ENCODE measurements at places on chromosomes 4 and X.

DNA sequence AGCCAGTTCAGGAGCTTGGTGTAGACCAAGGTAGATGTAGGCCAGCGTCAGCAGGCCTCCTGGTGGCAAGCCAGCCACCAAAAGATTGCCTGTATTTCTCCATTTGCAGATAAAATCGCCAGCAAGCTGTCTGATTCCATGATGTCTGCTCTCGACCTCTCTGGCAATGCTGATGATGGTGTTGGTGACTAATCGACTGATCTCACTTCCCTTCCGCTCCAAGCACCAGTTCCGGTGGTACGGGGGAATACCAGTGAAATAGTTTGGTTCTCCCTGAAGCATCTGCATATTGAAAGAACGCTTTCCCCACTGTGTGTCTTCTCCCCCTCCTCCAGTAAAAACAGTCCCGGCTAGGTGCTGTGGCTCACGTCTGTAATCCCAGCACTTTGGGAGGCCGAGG is 30.4 kb downstream of the GNL3L start:
- no peak for DNase-seq

- no peak for DNase-seq
Measured at GRCh38 chr4:102657206-102657605, 103.6 kb downstream of the MANBA start.

- DNase-seq: no peak
Measured at GRCh38 chr4:60721685-60722084, 478.4 kb upstream of the ADGRL3 start.

DNA sequence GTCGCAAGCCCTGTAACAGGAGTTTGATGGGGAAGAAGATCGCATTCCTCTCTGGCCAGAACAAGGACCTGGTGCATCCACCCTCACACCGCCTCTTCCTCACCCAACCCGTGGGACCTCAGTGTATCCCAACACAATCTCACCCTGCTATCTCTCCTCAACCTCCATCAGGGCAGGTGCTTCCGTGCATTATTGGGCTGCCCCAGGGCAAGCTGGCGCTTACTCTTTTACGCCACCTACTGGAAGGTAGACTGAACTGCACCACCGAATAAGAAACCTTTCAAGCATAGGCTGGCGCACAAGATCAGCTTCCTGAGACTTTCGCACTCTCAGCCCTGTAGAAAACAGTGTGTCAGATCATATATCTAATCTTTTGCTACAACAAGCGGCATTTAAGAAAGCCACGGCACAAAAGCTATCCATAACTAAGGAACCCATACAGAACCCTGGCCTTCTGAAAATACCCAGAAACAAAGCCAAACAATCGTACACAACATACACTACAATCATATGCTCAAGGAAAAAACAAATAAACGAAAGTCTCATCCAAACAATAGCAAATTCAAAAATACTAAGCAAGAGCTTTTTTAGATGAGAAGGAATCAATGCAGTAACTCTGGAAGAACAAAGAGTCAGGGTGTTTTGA is 209.3 kb downstream of the UGT8 start:
- peak; percentile 50 for DNase-seq

DNA sequence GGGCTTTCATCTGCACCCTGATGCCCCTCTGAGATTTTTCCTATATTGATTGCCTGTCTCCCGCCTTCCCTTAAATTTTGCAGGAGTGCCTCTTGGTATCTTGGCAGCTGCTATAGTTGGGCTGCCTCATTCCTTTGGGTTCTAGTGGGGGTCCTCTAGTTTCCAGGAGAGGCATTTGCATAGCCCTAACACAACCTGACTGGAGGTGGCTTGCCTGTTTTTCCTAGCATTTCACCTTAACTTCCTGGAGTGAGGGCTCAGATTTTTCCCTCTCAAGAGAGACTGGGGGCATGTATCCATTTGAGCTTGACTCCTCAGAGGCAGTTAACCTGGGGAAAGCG is 46.0 kb downstream of the UGT2A3 start:
- DNase-seq: no peak

DNA sequence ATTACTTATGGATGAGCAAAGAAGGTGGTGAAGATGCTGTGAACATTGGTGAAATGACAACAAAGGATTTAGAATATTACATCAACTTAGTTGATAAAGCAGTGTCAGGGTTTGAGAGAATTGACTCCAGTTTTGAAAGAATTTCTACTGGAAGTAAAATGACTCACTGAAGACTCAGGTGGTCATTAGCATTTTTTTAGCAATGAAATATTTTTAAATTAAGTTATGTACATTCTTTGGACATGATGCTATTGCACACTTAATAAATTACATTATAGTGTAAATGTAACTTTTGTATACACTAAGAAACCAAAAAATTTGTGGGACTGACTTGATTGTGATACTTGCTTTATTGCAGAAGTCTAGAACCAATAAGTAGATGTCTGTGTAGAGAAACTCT is 56.9 kb downstream of the USO1 start:
- DNase-seq: no peak

DNA sequence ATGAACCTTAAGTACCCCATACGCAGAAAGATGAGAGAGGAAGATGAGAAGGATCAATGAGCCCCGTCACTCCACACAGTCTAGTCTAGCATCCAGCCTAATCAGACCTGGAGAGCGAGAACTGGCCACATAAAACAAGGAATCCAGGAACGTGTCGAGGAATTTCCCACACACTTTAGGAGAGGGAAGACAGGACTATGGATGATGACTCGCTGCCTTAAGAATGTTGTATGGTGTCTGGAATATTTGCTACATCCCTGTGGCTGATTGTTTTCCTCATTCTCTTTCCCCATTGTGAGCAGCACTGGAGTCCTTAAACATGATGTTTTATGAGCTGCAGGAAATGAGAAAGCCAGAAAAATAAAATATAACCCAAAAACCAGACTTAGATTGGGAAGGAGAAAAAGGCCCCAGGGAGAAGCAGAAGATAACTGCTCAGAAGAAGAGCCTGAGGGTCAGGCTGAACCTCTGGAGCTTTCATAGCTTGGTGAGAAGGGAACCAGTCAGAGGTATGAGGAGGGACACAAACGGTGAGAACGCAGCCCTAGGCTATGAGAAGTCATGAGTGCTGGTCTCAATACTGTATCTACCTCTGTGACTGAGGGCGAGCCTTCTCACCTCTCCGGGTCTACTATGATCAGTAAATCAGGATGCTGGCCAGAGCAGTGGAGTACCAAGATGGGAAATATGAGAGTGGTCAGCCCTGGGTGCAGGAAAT is 139.5 kb upstream of the NOCT start:
- no peak for DNase-seq

DNA sequence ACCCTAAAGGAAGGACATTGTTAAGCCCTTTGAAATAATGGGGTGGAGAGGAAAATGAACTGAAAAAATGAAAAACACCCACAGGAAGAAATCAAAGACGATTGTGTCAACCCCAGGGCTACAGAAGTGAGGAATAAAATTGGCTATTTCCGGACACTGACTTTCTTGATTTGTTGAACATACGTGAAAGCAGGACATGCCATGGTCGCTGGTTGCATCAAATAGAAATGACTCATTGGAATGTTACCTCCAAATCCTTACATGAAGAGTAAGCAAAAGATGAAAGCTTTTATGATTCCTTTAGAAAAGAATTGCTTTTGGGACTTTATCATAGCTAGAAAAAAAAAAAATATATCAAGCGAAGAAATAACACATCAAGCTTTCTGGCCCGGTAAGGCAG is 75.3 kb downstream of the DCUN1D4 start:
- no peak for DNase-seq

DNA sequence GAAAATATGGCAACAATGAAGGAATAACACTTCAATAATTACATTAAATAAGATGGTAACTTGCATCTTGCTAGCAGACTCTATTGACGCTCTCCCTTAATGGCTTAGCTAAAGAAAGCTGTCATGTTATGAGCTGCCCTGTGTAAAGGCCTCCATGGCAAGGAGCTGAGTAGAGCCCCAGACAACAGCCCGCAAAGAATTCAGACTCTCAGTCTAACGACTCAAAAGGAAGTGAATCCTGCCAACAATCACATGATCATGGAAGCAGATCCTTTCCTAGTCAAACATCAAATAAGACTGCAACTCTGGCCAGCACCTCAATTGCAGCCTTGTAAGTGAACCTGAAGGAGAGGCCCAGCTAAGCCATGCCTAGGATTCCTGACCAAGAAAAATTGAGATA is 157.6 kb downstream of the MAB21L2 start:
- DNase-seq: no peak

DNA sequence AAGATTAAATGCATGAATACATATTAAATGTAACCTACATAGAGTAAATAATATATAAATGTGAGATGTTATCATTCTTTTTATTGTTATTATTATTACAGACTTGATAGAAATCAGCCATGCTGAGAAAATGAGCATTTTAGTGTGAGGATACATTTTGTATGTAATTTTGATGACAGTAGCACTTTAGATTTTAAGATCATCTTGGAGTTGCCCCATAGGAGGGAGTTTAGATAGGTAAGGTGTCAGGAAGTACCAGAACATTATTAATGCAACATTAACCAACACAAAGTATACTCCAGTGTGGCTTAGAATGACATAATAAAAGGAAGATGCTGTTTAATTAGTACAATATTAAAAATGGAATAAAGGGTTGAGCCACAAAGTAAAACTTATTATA is 8.4 kb downstream of the TMPRSS11A start:
- DNase-seq: no peak

GRCh38 chr4:47143261-47143660 is 111.9 kb downstream of the GABRB1 start:
- DNase-seq: no peak

- DNase-seq: no peak
Measured at GRCh38 chr4:113131136-113131535, 81.7 kb downstream of the ANK2 start.

- DNase-seq: no peak
Measured at GRCh38 chr4:70759627-70760026, 37.9 kb downstream of the RUFY3 start.

DNA sequence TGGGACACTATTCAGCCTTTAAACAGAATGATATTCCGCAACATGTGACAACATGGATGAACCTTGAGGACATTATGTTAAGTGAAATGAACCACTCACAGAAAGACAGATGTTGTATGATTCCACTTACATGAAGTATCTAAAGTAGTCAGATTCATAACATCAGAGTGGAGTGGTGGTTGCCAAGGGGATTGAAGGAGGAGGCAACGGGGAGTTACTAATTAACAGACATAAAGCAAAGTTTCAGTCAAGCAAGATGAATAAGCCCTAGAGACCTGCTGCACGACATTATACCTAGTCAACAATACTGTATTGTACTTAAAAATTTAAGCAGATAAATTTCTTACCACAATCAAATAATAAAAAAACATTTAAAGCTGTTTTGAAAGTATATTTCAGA is 105.0 kb upstream of the NR0B1 start:
- DNase-seq: no peak

DNA sequence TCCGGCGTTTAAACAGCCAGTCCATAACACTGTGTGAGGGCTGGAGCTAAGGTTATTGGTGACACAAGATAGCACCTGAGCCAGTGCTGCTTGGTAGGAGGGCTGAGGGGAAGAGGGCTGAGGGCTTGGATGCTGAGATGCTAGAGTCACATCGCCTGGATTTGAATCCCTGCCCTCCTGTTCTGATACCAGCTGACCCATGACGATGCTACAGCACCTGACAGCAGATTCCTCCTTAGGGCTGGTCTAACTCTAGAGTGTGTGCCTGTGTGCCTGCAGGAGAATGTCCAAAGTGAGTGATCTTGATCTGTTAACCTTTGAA is 102.5 kb downstream of the PTTG2 start:
- DNase-seq: no peak

DNA sequence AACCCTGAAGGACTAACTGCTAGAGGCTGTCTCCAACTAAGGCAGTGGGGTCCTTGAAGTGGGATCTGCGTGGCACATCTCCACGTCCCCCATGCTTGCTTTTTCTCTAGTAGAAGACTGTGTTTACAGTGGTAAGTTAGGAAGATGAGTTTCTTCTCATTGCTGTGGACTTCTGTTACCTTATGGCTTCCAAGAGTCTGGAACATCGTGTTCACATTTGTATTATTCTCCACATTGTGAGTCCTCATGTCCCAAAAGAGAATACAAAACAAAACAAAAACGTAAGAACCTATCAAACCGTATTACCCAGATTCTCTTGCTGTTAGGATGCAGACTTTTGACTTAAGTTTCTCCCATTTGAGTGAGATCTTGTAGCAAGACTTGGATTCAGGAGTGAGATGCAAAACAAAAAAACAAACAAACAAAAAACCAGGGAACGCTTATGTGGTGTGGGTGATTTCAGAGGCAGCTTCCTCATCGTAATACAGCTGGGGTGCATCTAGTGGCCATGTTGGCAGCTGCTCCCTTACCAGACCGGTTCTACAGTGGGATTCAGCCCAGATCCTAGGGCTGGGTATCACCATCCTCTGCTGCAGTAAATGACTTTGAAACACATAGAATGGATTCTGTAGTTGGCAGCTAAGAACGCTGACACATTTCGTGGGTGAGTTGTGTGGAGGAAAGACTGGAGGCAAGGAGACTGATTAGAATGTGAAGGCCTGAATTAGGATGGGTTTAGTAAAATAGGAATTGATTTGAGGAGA is 41.3 kb downstream of the TMEM131L start:
- no peak for DNase-seq

DNA sequence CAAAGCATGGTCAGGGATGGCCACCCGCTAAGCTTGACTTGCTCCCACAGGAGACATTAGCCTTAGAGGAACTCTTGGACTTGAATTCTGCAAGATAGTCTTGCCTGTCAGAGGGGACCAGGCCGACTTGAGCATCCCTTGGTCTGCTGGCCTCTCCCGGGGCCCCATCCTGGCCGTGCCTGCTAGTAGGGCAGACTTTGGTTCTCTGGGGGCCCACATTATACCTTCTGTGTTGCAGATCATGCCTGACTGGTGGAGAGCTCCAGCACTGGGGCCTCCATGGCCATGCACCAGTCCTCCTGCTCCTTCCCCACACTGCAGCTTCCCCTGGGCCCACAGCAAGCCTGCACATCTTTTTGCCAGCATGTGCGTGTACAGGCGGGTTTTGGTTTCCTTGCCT is 46.5 kb downstream of the DACH2 start:
- DNase-seq: no peak

GRCh38 chr4:112888622-112889021 is 160.8 kb upstream of the ANK2 start:
- DNase-seq: no peak

GRCh38 chr4:138475116-138475515 is 233.0 kb upstream of the SLC7A11 start:
- no peak for DNase-seq

GRCh38 chrX:148161701-148162100 is 180.6 kb downstream of the FMR1NB start:
- no peak for DNase-seq

- no peak for DNase-seq
Measured at GRCh38 chrX:42930071-42930470, 152.1 kb upstream of the PPP1R2C start.

DNA sequence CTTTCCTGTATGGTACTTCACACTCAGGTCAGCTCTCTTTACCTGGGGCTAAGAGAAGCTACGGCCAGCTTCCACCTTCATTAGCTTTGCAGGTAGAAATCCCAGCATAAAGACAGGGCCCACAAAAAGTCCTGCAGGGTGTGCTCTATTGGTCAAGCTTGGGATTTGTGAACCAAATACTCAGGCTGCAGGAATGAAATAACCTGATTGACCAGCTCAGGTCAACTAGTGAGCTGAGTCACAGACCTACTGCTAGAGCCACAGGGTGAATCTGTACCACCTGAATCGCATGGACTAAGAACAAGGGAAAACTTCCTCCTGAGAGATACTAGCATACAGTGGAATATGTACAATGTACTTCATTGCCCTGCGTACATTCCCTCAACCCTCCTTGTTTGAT is 172.2 kb downstream of the HHIP start:
- DNase-seq: no peak

GRCh38 chr4:89724716-89725115 is 112.2 kb downstream of the SNCA start:
- DNase-seq: no peak
